HFFc6 (cell line): ENCODE measurements at places on chromosomes 7 and 10. TPM values are rescaled to one million over a fixed set of nuclear protein-coding genes. Genes with fewer than 3 reads are reported as not detected.
A peak's percentile ranks its signal among the peaks of the same experiment; 100 is the strongest.

The AKR1D1 gene
- 0.17 to 0.21 TPM in 2 of 3 replicates, not detected in the other for total RNA-seq

- H3K36me3 ChIP-seq = no peaks in the 10 kb centered on the region
- H3K27me3 ChIP-seq = no peaks in the 10 kb centered on the region
- H3K27ac ChIP-seq = peak overlapping the region; percentile 90
- peaks cover 64% of the 10 kb centered on the region for H3K4me1 ChIP-seq
- no peak for DNase-seq
These were observed 1.4 kb downstream of the RAB11FIP2 start for GRCh38 chr10:118045158-118045836.

GRCh38 chr7:38318241-38318640 lies 44.8 kb upstream of the TARP start:
- no peak for DNase-seq
- no peak overlapping the region for H3K27ac ChIP-seq
- no peaks in the 10 kb centered on the region for H3K36me3 ChIP-seq
- H3K27me3 ChIP-seq = peaks cover 5% of the 10 kb centered on the region
- H3K4me3 ChIP-seq = no peak overlapping the region; the same call in 1 of the 2 replicates
- H3K4me1 ChIP-seq = peaks cover 49% of the 10 kb centered on the region

- no peak overlapping the region for H3K4me3 ChIP-seq
- H3K27ac ChIP-seq = no peak overlapping the region
- no peak for DNase-seq
- no peaks in the 10 kb centered on the region for H3K36me3 ChIP-seq
- H3K4me1 ChIP-seq = no peaks in the 10 kb centered on the region
These were observed 84.1 kb downstream of the SNX10 start for GRCh38 chr7:26375726-26376174.

DNA sequence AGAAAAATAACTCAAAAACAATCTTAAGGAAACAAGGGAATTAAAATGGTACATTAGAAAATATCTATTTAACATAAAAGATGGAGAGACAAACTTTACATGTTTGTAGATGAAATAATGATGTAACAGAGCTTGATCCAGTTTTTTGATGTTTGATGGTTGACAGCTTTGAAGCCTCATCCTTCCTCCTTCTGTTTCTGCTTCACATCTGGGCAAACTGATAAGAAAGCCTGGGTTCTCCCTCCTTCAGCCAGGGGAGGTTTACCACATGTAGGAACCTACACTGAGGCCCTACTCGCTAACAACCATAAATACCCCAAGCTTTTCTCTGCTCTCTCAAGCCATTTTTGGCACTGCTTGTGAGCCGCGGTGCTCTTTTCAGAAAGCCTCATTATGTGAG lies 82.8 kb upstream of the ZNF32 start:
- DNase-seq = no peak
- H3K4me3 ChIP-seq = no peak overlapping the region
- no peak overlapping the region for H3K27ac ChIP-seq
- H3K27me3 ChIP-seq = peaks cover 2% of the 10 kb centered on the region; the same call in 1 of the 2 replicates
